Type B pancreatic cell (in vitro differentiated cells): ENCODE measurements at places on chromosomes 16 and 17.

DNA sequence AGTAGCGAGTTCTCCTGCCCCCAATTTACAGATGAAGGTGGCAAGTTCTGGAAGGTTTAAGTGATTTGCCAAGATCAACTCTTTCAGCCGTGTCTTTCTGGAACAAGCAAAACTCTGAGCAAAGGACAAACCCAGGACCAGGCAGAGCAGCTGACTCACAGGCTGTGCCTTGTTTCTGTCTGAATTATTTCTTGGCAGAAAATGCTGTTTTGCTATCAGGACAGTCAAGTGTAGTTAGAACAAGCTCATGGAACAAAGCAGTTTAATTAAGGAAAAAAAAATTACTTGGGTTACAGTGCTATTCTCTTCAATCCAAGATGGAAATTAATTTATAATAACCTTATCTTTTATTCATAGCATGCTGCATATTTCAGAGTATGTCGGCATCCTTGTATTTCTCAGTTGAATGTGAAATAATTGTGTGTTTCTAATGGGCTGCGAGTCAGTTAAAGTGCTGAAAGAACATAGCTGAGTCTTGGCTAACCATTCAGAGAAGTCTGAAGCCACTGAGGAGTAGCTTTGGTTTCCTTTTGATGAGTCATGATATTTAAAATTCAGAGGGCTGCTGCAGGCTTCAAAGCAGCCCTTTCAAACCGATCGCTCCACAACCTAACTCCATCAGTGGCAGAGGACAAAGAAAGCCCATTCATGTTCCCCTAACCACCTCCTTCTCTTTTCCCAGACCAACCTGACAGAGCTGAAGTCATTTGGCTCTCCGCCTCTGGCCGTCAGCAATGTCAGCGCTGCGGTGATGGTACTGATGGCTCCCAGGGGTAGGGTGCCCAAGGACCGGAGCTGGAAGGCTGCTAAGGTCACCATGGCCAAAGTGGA, 143.7 kb downstream of the ZNF18 start:
- no peaks in the 10 kb centered on the region for H3K4me1 ChIP-seq
- peaks cover 3% of the 10 kb centered on the region for H3K27me3 ChIP-seq
- H3K27ac ChIP-seq, result no peak overlapping the region
- H3K36me3 ChIP-seq, result no peaks in the 10 kb centered on the region

DNA sequence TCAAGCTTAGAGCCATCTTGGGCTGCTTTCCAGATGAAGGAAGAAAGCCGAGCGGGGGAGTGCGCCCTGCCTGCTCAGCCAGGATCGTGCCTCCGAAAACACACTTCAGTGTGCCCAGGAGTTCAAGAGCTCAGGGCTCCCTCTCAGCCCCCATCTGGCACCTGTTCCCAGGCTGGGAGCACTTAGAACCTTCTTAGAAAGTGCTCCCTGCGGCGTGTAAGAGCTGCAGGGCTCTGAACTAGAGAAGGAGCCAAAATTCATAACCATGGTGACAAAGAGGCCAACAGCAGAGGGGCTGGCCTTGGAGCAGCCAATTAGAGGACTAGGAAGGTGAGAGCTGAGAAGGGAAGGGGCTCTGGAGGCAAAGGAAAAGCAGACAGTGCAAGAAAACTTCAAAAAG, 59.0 kb upstream of the TNRC6C start:
- H3K27ac ChIP-seq, result no peak overlapping the region
- H3K27me3 ChIP-seq, result peaks cover 12% of the 10 kb centered on the region
- no peaks in the 10 kb centered on the region for H3K4me1 ChIP-seq
- H3K4me3 ChIP-seq, result no peak overlapping the region

GRCh38 chr16:30526823-30527634, 663 bp upstream of the ZNF768 start:
- peak overlapping the region; percentile 89 for H3K4me3 ChIP-seq
- H3K27ac ChIP-seq, result peak overlapping the region; percentile 100
- H3K27me3 ChIP-seq, result no peaks in the 10 kb centered on the region

- H3K27ac ChIP-seq, result peak overlapping the region; percentile 65
- H3K4me3 ChIP-seq, result peak overlapping the region; percentile 74
- DNase-seq, result peak; percentile 81
- H3K36me3 ChIP-seq, result peaks cover 13% of the 10 kb centered on the region
- H3K4me1 ChIP-seq, result peaks cover 65% of the 10 kb centered on the region
These were observed 25.6 kb upstream of the MRPS23 start for GRCh38 chr17:57875290-57876022.

- H3K4me3 ChIP-seq, result peak overlapping the region; percentile 93
- peaks cover 19% of the 10 kb centered on the region for H3K4me1 ChIP-seq
- peaks cover 27% of the 10 kb centered on the region for H3K27me3 ChIP-seq
- no peaks in the 10 kb centered on the region for H3K36me3 ChIP-seq
These were observed 814 bp upstream of the KDM6B start for GRCh38 chr17:7833011-7833794.

- H3K4me1 ChIP-seq, result peaks cover 32% of the 10 kb centered on the region
- DNase-seq, result no peak
- H3K27me3 ChIP-seq, result peaks cover 40% of the 10 kb centered on the region
- peak overlapping the region; percentile 86 for H3K4me3 ChIP-seq
- H3K36me3 ChIP-seq, result peaks cover 4% of the 10 kb centered on the region
- peak overlapping the region; percentile 21 for H3K27ac ChIP-seq
These were observed 658 bp downstream of the CACNG4 start for GRCh38 chr17:66964930-66965800.

DNA sequence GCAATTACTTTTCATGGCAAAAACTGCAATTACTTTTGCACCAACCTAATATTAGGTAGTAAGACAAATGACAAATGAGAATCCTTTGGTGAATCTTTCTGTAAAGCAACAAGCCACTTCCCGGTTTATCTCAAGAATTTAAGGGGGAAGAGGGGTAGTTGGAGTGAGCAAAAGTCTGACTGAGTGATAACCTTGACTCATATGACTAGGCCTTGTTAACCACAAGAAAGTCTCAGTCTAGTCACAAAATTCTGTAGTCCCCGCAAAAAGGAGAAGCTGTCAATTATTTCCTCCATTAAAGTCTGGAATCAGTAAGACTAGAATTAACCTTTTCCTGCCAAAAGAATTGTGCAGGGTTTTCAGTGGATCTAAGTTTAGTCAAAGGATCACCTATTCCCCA, 72.2 kb upstream of the GNAO1 start:
- no peak overlapping the region for H3K27ac ChIP-seq
- H3K27me3 ChIP-seq, result peaks cover 3% of the 10 kb centered on the region
- DNase-seq, result no peak

- H3K4me3 ChIP-seq, result no peak overlapping the region
- no peak overlapping the region for H3K27ac ChIP-seq
- peaks cover 27% of the 10 kb centered on the region for H3K27me3 ChIP-seq
- no peak for DNase-seq
These were observed 2.5 kb downstream of the CD300C start for GRCh38 chr17:74543406-74543805.

- peaks cover 5% of the 10 kb centered on the region for H3K27me3 ChIP-seq
- H3K4me3 ChIP-seq, result no peak overlapping the region
- peaks cover 21% of the 10 kb centered on the region for H3K4me1 ChIP-seq
- no peak for DNase-seq
- no peaks in the 10 kb centered on the region for H3K36me3 ChIP-seq
These were observed 6.3 kb downstream of the SGCA start for GRCh38 chr17:50172130-50172529.

DNA sequence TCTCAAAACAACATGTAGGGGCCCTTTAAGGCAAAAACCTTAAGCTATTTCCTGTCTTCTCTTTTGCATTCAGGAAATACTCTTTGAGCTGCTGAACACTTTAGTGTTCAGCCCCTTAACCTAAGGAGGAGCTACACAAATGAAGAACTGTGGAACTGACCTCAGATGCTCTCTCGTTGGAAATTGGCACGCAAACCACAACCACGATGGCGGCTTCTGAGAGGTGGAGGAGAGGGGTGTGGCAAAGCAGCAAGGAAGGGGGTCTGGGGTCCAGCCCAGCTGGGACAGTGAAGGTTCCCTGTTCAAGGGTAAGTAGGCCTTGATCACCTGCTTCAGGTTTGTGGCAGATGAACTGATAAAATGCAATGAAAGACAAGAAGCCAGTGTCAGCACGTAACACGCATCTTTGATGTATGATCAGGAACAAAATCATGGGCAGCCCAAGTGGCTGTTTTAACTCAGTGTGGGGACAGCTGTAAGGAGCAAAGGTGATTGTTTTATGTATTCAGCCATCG, 291.6 kb upstream of the TNRC6C start:
- H3K36me3 ChIP-seq, result no peaks in the 10 kb centered on the region
- no peak overlapping the region for H3K4me3 ChIP-seq
- peaks cover 11% of the 10 kb centered on the region for H3K4me1 ChIP-seq
- no peak overlapping the region for H3K27ac ChIP-seq
- no peak for DNase-seq

GRCh38 chr16:67963662-67964321, 4.6 kb downstream of the SLC12A4 start:
- H3K36me3 ChIP-seq, result peaks cover 13% of the 10 kb centered on the region
- H3K4me3 ChIP-seq, result no peak overlapping the region
- H3K4me1 ChIP-seq, result peaks cover 28% of the 10 kb centered on the region

GRCh38 chr16:6846452-6846851, 486.2 kb upstream of the RBFOX1 start:
- H3K4me3 ChIP-seq, result no peak overlapping the region
- H3K27me3 ChIP-seq, result no peaks in the 10 kb centered on the region
- H3K4me1 ChIP-seq, result no peaks in the 10 kb centered on the region

DNA sequence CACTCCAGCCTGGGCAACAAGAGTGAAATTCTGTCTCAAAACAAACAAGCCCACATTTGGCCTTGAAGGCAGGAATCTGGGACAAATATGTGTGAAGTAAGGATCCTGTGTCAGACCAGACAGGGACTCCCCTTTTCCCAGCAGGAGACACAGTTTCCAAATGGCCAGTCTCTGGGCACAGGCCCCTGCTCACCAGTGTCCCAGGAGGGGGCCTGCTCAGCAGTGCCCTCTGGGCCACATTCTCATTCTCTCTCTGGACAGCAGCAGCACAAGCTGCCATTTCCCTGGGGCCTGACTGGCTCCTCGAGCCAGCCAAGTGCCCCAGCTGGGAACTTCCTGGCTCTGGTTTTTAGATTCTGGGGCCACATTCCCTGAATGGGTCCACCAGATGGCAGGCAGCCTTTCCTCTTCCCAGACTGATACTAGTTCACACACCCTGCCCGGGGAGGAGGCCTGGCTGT, 11.7 kb upstream of the MNT start:
- peak overlapping the region; percentile 67 for H3K27ac ChIP-seq
- H3K4me3 ChIP-seq, result no peak overlapping the region
- DNase-seq, result no peak

- H3K27me3 ChIP-seq, result peaks cover 10% of the 10 kb centered on the region
- H3K27ac ChIP-seq, result peak overlapping the region; percentile 36
- H3K4me1 ChIP-seq, result peaks cover 10% of the 10 kb centered on the region
- no peaks in the 10 kb centered on the region for H3K36me3 ChIP-seq
- no peak for DNase-seq
- H3K4me3 ChIP-seq, result no peak overlapping the region
These were observed 584 bp downstream of the TCAP start for GRCh38 chr17:39665642-39666224.

- H3K4me3 ChIP-seq, result no peak overlapping the region
- peaks cover 4% of the 10 kb centered on the region for H3K4me1 ChIP-seq
- DNase-seq, result no peak
- H3K27ac ChIP-seq, result no peak overlapping the region
- H3K36me3 ChIP-seq, result no peaks in the 10 kb centered on the region
These were observed 2.5 kb downstream of the BHLHA9 start for GRCh38 chr17:1272701-1273100.

DNA sequence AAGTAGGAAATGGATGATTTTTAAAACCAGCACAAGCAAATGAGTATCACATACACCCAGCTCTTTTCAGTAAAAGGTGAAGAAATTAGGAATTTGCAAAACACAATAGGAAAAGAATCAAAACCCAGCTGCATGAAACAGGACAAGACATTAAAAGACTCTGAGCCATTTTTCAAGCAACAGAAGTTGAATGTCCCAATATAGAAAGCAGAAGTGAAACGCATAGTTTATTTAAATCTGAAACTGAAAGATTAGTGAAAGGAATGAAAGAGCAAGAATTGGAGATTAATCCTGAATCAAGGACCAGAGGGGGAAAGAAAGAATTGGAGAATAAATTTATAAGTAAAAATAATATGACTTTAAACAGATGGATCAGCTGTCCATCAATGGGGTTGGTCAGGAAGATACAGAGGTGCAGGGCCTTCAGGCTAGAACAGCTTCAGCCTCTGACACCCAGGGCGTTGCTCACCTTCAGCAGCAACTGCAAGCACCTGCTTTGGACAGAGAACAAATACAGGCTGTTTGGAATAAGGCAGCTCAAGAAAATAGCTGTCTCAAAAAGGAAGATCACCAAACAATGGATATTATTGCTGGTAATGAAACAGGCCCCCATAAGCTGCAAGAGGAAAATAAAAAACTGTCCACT, 3.9 kb upstream of the ARHGAP17 start:
- no peak for DNase-seq
- H3K27ac ChIP-seq, result no peak overlapping the region
- no peak overlapping the region for H3K4me3 ChIP-seq
- peaks cover 3% of the 10 kb centered on the region for H3K27me3 ChIP-seq
- H3K4me1 ChIP-seq, result peaks cover 4% of the 10 kb centered on the region
- H3K36me3 ChIP-seq, result no peaks in the 10 kb centered on the region

- H3K4me3 ChIP-seq, result no peak overlapping the region
- H3K36me3 ChIP-seq, result peaks cover 15% of the 10 kb centered on the region
- no peak for DNase-seq
These were observed 27.1 kb downstream of the GABARAPL2 start for GRCh38 chr16:75593308-75593707.

DNA sequence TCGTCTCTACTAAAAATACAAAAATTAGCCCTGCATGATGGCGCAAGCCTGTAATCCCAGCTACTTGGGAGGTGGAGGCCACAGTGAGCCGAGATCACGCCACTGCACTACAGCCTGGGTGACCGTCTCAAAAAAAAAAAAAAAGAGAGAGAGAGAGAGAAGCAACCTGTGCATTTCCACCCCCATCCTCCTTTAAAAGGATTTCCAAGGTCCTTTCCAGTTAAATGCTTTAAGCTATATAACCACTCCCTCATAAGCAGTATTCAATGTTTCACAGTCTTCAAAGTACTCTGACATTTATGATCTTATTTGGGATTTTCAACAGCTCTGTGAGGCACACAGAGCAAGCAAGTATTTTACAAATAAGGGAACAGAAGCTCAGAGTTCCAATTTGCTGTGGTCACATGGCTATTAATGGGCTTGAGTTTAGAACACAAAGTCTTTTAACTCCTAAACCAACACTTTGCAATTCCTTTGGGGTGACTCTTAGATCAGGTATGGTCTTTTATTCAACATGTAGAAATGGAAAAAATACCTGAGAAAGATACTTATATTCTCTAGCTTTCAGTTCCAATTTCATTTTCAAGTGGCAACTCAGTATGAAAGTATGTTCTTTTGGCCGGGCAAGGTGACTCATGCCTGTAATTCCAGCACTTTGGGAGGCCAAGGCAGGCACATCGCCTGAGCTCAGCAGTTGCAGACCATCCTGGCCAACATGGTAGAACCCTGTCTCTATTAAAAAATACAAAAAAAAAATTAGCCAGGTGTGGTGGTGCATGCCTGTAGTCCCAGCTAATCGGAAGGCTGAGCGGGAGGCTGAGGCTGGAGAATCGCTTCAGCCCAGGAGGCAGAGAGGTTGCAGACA, 31.3 kb downstream of the SPOP start:
- H3K27ac ChIP-seq, result peak overlapping the region; percentile 78
- H3K4me1 ChIP-seq, result peaks cover 5% of the 10 kb centered on the region
- H3K4me3 ChIP-seq, result no peak overlapping the region
- DNase-seq, result no peak
